ENCODE measurements at places on chromosomes 12 and 14.

DNA sequence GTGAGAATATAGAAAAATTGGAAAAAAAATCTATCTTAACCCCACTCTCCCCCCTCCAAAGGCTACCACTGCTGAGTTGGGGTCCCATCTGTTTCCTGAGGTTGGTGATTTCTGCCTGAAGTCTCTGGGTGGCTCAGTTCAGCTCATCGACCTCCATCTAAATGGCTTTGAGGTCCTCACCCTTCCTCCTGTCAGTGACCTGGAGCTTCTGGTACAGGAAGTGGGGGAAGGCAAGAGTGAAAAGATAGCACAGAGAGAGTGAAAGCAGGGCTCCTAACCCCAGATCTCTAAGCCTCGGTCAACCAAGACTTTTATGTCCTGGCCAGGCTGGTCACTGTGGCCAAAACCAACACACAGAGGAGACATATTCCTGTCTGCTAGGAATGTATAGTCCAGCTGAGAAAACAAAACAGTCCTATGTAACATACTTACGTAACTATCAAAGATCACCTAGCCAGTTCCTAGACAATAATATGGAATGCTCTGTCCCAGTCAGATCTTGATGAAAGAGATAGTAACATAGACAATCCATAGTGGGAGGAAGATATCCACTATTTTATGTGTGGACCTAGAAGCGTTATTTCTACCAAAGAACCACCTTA is 12.3 kb upstream of the KRT73 start:
- no peak for DNase-seq

- DNase-seq, result peak; percentile 82
Observed at GRCh38 chr12:114767906-114768722, 84.1 kb upstream of the TBX3 start.

DNA sequence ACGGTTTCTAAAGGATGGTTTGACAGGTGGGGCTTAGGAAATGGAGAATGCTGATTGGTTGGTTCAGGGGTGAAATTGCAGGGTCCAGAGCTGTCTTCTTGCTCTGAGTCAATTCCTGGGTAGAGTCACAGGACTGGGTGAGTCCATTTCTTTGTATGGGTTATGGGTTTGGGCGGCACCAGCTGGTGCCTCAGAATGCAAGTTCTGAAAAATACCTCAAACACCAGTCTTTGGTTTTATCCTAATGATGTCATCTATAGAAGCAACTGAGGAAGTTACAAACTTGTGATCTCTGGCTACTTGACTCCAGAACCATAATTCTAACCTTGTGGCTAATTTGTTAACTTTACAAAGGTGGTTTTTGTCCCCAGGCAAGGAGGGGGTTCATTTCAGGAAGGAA is 47.6 kb upstream of the EIF5 start:
- DNase-seq, result no peak

DNA sequence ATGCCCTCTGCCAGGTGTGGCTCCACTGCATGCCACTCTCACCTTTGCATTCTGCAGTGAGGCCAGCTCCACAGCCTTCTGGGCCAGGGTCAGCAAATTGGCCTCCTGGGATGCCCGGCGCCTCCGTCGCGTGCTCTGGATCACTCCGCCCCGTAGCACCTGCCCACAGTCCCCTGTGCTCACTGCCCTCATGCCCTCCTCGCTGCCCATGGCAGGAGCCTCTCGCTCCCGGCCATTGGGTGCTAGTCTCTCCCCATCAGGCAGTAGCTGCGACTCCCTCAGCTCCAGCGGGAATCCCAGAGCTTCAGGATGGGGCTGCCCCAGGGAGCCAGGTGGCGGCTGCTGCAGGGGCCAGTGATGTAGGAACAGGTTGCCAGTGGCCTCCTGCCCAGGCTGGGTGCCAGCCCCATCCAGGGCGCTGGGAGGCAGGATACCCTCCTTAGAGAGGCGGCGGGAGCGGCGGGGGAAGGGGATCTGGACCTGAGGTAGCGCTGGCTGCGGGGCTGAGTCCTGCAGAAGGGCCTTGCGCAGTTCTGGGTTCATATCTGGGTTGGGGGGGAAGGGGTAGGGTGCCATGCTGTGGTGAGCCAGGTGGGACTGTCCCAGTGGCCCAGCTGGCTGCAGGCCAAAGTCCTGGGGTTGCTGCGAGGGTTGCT is 24.5 kb upstream of the PNMA1 start:
- no peak for DNase-seq

GRCh38 chr12:10956085-10956484 is 17.0 kb upstream of the TAS2R14 start:
- DNase-seq, result no peak

DNA sequence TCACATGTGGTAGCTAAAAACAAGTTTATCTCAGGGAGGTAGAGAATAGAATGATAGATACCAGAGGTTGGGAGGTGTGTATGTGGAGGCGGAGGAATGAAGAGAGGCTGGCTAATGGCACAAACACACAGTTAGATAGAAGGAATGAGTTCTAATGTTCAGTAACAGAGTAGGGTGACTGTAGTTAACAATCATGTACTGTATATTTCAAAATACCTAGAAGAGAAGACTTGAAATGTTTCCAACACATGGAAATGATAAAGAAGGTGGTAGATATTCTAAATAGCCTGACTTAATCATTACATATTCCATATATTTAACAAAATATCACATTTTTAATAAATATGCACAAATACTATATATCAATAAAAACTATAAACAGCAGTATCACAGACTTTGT is 8.9 kb upstream of the IFNG-AS1 start:
- DNase-seq, result no peak

GRCh38 chr12:94435511-94435927 is 24.1 kb downstream of the CEP83 start:
- DNase-seq, result no peak

- DNase-seq, result no peak
Observed at GRCh38 chr12:51357374-51358047, 11.0 kb upstream of the CELA1 start.

DNA sequence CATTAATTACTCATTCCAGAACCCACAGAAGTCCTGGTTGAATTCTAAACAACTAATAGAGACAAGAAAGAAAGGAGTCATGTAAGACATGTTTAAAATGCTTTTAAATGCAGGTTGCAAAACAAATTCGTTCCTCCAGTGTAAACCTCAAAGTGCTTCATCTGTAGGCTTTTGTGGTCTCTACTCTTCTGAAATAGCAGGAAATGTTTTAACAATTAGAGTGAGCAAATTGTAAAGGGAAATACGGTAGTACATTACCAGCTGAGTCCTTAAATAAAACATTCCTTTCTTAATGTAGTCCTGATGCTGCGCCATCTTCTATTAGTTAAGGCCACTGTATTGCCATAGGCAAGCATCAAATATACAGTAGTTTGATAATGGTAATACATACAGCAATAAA is 1934.2 kb upstream of the SEL1L start:
- DNase-seq, result no peak

- DNase-seq, result no peak
Observed at GRCh38 chr14:56124327-56124726, 6.1 kb downstream of the PELI2 start.

DNA sequence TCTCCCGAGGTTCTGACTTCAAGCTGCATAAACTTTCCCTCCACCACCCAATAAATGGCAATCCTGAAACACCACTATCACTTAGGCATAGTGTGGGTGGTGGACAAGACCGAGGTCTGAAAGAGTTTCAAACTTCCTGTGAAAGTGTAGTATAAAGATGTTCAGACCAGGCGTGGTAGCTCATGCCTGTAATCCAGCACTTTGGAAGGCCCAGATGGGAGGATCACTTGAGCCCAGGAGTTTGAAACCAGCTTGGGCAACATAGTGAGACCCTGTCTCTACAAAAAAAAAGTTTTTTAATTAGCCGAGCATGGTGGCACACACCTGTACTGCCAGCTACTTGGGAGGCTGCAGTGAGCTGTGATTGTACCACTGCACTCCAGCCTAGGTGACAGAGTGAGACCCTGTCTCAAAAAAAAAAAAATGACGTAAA is 61.9 kb downstream of the CCDC92 start:
- no peak for DNase-seq

DNA sequence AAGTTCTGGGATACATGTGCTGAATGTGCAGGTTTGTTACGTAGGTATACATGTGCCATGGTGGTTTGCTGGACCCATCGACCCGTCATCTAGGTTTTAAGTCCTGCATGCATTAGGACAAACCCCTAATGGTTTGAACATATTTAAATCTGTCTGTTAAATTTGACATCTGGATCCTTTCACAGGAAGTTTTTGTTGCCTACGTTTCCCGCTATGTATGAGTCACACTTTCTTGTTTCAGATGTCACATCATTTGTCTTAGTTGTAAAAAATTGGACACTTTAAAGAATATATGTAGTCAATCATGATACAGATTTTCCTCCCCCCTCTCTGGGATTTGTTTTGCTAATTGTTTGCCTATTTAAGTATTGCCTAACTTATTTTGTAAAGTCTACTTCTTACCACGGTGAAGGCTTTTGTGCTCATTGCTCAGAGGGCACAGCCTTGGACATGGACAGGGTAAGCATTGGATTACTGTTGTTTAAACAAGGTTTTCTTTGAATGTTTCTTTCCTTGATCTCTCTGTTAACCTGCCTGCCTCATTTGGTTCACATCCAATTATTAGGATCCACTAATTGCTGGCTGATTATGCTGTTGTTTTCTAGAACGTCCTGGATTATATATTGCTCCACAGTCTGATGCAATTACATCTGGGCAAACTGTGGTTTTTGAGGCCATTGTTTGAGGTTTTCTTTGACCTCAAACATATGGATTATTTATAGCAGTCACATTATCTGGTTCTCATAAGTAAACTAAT is 1441.4 kb downstream of the AACS start:
- DNase-seq, result peak; percentile 4

GRCh38 chr14:64879635-64880220 is at the start of gene SPTB:
Gene SPTB (minus strand): TSS chr14:64879907. CDS start chr14:64823094, 56,813 bp downstream.
- DNase-seq, result peak; percentile 10

GRCh38 chr14:77622366-77622961 is 6.0 kb upstream of the SPTLC2 start:
- DNase-seq, result no peak

DNA sequence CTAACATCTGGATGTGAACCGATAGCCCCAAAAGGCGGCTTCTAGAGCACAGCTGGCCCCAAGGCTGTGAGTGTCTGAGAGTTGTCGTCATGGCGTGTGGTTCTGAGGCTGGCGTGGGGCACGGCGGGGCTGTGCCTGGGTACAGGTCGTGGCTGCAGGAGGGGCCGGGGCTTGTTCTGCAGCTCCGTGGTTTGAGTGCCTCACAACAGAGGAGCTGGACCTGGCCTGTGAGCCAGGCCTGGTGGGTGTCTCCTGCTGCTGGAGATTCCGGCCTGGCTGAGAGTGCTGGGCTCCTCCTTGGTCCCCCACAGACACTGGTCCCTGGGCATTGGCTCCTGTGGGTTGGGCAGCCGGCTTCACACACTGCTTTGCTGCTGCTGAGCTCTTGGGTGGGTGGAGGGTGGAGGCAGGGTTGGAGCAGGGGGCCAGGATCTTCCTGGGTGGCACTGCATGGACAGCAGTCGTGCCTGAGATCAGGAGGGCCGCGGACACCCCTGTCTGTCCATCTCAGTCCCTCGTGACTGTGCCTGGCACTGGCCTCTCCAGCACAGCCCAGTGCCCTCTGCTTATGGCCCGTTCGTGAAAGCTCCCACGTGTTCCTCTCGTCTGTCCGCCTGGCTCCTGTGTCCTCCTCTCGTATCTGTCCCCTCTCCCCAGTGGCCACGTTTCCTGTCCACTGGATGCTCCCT is 31.8 kb upstream of the TEX22 start:
- no peak for DNase-seq

DNA sequence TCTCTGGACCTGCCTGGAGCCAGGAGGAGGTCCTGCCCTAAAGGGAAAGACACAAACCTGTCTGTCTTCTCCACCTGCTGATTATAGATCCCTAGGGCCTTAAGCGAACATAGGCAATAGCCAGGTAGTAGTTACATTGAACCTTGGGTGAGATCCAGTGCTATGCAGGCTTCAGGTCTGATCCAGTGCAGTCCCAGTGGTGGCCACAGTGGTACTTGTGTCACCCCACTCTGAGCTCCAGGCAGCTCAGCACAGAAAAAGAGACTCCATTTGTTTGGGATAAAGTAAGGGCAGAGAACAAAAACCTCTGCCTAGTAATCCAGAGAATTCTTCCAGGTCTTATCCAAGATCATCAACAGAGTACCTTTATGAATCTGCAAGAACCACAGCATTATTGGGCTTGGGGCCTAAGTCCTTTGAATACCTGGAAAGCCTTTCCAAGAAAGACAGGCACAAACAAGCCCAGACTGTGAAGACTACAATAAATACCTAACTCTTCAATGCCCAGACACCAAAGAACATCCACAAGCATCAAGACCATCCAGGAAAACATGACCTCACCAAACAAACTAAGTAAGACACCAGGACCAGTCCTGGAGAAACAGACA is 60.4 kb upstream of the KTN1 start:
- DNase-seq, result no peak

DNA sequence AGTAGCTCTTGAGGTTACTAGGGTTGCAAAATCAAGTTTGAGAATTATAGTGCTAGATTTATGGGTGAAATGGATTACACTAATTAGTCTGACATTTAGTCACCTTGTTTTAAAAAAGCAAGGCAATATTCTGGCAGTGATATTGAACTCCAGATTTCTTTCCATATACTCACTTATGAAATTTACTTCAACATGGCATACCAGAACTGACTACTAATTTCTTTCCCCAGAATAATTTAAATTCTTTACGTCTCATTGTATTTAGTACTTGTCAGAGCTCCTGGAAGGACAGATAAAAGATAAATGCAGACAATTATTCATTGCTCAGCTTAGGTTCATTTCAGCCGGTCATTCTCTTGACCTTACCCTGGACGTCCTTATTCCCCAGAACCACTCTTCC is 24.3 kb downstream of the EMP1 start:
- DNase-seq, result no peak

DNA sequence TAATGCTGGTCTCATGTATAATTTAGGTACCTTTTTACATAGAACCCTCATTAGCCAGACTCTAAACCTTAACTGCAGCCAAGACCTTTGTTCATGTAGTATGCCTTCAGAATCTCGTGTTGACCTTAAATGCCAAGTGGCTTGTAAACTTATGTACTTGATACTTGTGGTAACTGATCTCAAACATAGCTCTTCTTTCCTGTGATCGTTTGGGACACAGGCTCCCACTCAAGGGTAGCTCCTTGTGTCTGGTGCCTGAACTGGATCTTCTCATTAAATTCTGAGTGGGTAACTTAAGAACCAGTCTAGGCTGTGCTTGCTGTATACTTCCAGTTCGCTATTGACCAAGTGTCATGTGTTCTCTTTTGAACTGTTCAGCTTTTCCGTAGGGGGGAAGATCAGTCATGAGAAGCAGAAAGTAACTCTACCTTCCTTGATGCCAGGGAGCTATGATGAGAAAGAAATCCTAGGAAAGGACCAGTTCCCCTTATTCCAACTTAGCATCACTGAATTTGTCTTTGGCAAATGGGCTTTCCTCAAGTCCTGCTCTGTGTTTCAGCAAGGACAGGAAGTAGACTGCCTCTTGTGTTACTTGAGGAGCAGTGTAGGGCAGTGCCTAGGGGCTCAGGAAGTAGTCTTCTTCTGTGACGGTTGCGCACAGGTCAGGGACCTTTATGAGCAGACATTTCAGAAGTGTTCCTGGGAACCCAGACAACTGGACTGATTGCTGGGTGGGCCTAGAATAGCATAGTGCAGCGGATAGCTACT is 2.5 kb downstream of the LGALS3 start:
- DNase-seq, result peak; percentile 44

- no peak for DNase-seq
Observed at GRCh38 chr12:108879615-108880254, at the start of gene DAO. Gene DAO (plus strand): TSS chr12:108880092. CDS start chr12:108885007, 4,915 bp downstream.
